ENCODE measurements at places on chromosomes 1 and 21.

- no peak for DNase-seq
Observed at GRCh38 chr1:246450611-246451251, 56.3 kb downstream of the SMYD3 start.

DNA sequence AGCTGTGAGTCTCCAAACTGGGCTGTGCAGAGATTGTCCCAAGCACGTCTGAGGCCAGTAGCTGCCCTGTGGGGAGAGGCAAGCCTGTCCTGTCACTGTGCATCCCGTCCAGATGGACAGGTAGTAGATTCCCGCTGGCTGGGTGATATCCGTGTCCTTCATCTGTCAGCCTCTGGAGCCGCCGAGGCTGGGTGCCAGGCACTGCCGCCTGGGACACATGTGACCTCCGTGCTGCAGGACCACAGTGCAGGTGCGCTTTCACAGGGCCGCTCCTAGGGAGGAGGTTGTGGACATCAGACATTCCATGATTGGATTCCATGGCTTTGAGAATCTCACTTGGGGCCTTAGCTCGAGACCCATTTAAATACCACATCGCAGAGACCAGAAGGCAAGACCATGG, 4.7 kb downstream of the PDXK start:
- DNase-seq: no peak

DNA sequence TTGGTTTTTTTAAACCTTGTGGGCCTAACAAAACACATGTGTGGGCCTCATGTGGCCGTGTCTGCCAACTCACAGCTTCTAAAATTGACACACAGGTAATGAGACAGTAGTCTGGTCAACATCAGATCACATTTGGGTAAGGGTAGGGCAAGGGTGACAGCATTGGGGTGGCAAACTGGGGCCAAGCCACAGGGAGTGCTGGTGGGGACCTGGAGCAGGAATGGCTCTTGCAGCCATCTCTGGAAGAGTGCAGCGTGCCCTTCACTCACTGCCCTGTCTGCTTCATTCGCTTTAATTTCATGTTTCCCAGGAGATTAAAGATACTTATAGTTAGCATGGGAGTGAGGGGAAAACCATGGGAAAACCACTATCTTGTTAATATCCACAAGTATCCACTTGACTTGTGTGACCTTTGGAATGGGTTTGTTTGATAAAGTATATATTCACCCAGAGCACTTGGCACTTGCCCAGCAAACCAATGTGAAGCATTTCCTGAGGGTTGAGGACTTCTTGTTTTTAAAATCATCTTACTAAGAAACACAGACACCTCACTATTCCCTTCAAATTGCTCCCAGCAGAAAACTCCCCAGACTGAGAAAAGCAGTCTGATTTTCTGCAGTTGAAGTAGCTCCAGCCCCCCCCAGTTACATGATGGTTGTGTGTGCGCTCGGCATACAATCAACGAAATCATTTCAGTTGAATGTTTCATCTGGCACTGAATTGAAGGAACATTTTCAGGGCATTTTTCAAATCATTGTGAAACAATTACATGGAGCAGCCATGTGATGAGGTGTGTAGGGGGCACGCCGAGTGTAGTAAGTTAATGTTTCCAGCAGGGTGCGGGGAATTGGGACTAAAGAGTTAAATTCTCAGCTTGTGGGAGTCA, 175.7 kb downstream of the VPS13D start:
- DNase-seq: no peak

- no peak for DNase-seq
Observed at GRCh38 chr1:238119861-238120260, 229.1 kb upstream of the ZP4 start.

GRCh38 chr21:37244501-37245095, 22.5 kb downstream of the VPS26C start:
- DNase-seq: no peak

GRCh38 chr1:94111879-94112278, 9.1 kb downstream of the ABCA4 start:
- DNase-seq: no peak

Measured in substantia nigra (tissue), 51 donors.